ENCODE measurements at places on chromosomes 3 and 15.

DNA sequence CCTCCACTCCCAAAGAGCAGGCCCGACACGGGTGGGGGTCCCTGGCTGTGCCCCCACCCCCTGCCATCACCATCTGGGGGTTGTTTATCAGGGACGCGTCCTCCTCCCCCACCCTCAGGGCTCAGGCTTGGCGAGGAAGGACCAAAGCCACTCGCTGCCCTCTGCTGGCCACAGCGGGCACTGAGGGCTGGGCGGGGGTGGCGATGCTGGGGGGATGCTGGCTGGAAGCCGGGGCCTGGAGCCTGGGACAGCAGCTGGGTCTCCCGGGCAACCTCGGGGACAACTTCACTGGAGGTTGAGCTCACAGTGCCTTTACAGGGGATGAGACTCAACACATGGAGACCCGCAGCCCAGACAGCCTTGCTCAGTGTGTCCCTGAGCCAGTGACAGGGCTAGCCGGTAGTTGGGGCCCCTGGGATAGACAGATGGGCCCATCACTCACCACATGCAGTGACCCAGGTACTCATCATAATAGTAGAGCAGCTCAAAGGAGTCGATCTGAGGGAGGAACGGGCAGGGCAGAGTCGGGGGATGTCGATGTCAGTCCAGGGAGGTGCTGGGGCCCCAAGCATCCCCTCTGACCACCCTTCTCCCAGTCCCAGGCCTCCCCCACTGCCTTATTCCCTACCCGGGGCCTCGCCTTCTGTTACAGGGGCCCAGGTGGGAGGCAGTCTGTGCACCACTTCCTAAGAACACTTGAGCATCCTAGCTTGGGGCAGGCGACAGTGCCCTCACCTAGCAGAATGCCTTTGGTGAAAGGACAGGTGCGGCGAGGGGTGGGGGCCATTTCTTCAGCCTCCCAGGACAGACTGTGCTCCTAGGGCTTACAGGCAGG, 5.9 kb upstream of the CALML4 start:
- peak; percentile 46 for DNase-seq

GRCh38 chr3:65582012-65582717, 456.6 kb downstream of the MAGI1 start:
- DNase-seq = no peak

DNA sequence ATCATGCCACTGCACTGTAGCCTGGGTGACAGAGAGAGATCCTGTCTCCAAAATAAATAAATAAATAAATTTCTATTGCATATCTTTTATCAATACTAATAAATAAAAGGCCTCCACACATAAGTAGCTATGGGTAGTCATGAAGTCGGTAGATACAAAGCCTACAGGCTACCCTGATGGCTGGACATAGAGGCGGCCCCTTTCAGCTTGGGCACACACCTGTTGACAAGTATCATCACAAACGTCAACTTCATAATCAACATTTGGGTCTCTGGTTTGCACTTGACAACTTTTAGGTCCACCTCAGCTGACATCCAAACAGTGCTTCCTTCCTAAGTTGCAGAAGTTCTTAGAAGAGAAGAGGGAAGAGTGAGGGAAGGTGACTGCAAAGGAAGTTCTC, 53.4 kb downstream of the ITGA11 start:
- no peak for DNase-seq

- peak; percentile 28 for DNase-seq
Measured at GRCh38 chr3:66997560-66998112, 471 bp upstream of the KBTBD8 start.

DNA sequence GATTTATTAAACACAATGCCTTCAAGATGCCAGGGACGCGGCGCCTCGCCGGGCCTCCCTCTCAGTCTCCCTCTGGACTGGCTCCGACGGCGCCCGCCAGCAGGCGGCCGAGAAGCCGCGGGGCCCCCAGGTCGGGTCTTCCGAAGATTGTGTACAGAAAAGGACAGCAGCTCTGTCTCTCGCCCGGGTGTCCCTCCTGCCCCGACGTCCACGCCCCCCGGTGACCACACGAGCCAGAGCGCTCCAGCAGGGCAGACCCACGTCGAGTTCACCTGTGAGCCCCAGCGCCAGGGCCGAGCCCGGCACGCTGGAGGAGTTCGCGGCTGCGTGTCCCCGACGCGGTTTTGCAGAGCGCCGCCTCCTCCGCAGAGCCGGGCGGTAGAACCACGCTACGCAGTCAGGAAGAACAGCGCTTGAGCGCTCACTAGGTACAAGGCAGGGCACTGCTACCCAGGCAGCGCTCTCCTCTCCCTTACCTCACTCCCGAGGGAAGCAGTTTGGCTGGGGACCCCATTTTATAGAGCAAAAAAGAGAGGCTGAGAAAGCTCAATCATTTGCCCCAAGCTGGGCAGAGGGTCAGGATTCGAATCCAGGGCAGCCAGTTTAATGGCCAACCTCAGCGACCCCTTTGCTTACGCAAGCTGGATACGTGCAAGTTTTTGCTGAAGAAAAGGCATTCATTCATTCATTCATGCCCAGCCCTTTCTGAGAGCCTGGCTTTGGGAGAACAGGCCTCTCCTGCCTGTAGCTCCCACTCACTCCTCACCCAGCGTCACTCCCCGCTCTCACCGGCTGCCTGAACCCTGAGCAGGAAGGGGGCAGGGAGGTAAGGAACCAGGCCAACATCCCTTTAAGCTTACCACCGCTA, 3.0 kb upstream of the TLE3 start:
- DNase-seq = peak; percentile 79

- no peak for DNase-seq
Measured at GRCh38 chr3:53074366-53074696, 28.5 kb upstream of the SFMBT1 start.

DNA sequence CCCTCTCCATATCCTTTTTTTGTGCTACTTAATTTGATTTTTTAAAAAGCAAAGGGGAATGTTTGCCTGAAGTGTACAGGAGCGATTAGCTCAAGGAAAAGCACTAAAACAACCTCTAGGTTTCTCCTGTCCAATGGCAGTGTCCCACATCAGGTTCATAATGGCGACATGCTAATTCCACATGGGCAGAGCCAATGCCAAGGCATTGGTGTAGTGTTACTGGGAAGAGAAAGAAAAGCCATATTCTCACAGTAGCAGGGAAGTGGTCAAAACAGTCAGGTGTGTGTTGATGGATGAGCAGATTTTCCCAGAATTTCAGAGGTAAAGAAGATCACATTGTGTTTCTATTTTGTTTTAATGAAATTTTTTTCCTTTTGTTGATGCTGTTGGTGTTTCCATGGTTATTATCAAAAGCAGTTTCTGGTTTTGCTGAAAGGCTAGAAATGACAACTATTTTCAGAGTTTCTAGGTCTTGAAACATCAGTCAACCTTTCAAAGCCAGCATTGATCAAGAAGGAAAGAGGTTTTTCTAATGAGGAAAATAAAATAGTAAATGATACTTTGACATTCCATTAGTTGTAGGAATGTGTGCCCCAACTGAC, 65.2 kb downstream of the FNDC3B start:
- DNase-seq = no peak

DNA sequence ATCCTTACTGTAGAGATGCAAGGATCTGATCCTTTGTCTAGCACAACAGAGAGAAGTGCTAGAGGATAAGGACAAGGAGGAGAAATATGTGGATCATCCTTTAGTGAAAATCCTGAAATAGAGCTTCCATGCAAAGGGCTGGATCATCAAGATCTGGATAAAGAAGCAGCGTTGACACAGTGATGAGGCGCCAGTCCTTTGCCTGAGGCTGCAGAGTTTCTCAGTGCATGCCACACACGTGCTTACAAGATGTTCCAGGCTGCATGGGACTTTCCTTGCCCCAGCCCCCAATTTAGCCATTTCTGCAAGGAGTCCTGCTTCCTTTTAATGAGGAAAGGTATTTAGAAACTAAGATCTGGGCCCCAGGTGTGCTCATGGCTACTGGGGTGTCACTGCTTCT, 7.2 kb upstream of the ABTB1 start:
- no peak for DNase-seq

DNA sequence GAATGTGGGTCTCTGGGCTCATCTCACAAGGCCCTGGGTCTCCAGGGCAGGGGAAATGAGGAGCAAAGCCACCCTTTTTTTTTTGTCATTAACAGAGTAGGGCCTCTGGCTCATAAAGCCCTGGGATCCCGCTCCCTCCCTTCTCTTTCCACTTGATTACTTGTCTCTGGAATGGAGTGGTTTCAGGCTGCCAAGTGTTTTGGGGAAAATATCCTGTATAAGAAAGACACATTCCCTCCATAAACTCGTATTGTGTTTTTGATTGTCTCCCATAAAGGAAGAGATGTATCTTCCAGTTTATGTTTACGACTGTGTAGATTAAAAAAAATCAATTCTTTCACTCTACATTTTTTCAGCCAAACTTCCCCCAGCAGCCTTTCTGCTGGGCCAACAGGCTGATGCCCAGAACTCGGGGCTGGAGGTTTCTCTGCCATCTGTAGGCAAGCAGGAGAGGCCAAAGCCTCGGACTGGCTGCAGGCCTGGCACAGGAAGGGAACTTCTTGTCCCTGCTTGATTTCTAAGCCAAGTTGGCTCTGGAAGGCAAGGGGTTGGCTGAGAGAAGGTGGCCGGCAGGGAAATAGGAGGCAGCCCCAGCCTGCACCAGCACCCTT, 49.4 kb upstream of the INSYN1 start:
- no peak for DNase-seq

DNA sequence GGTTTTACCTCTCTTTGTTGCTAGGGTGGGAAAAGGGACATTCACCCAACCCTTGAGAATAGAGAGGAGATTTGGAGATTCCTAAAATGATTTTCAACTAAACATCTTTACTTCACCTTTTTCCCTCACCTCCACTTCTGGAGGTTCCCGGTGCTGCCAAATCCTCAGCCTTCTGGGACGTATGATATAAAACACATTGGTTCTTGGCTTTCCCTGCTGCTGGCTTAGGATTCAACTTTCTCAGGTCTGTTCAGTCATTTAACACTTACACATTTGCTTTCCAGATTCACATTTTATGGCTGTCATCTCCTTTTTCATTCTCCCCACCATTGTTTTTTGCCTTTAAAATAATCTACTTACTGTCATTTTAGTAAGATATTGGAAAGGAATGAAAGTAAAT, 106.6 kb downstream of the PIK3R4 start:
- no peak for DNase-seq

DNA sequence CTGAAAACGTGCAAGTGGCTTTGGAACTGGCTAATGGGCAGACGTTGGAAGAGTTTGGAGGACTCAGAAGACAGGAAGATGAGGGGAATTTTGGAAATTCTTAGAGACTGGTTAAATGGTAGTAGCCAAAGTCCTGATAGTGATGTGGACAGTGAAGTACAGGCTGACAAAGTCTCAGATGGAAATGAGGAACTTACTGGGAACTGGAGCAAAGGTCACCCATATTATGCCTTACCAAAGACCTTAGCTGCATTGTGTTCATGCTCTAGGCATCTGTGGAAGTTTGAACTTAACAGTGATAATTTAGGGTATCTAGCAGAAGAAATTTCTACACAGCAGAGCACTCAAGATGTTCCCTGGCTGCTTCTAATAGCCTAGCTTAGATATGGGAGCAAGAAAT, 28.6 kb upstream of the SERPINI2 start:
- no peak for DNase-seq

- no peak for DNase-seq
Measured at GRCh38 chr3:179526989-179527391, 35.7 kb upstream of the ACTL6A start.
